Activated T-helper 1 cell treated with anti-CD3 and anti-CD28 coated beads, Interleukin-12 subunit alpha, Interleukin-12 subunit beta, Interleukin-2, Interleukin-4 antibody, amounts not matched to agents 30 ng/mL and 10 ng/mL and 1 ng/mL, durations not matched to agents 14 hours and 24 hours and 36 hours (primary cell): ENCODE measurements at places on chromosomes 2 and 18. TPM values are rescaled to one million over a fixed set of nuclear protein-coding genes. Genes with fewer than 3 reads are reported as not detected.
A peak's percentile ranks its signal among the peaks of the same experiment; 100 is the strongest.

GRCh38 chr2:100039291-100039980 lies 103.0 kb downstream of the AFF3 start:
- no peak overlapping the region for H3K27ac ChIP-seq
- H3K27me3 ChIP-seq: no peaks in the 10 kb centered on the region
- no peaks in the 10 kb centered on the region for H3K36me3 ChIP-seq
- DNase-seq: no peak
- H3K4me1 ChIP-seq: no peaks in the 10 kb centered on the region
- no peak overlapping the region for H3K4me3 ChIP-seq

DNA sequence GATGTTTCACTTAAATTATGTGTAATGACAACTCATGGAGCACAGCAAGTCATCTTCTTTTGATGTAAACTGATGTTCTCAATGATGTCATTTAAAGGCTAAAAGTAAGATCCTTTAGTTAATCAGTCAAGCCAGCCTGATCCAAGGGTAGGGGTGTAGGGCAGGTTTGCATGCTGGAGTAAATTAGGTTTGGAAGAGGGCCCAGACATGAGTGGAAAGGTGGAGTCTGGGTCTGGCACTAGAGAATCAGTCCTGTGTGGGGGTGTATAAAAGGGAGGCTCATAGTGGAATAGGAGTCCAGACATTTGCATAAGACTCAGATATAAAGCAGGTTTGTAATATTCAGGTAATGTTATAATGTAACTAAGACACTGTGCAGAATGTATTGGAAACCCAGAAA lies 88.8 kb upstream of the NYAP2 start:
- H3K4me1 ChIP-seq: no peaks in the 10 kb centered on the region
- H3K27me3 ChIP-seq: no peaks in the 10 kb centered on the region
- no peak overlapping the region for H3K4me3 ChIP-seq
- H3K27ac ChIP-seq: no peak overlapping the region
- no peak for DNase-seq
- H3K36me3 ChIP-seq: no peaks in the 10 kb centered on the region

GRCh38 chr2:27082773-27083409 lies 3.7 kb upstream of the KHK start:
- DNase-seq: no peak
- no peak overlapping the region for H3K4me3 ChIP-seq
- H3K27me3 ChIP-seq: no peaks in the 10 kb centered on the region
- H3K27ac ChIP-seq: no peak overlapping the region
- H3K4me1 ChIP-seq: peaks cover 40% of the 10 kb centered on the region

- no peak overlapping the region for H3K4me3 ChIP-seq
- H3K27ac ChIP-seq: no peak overlapping the region
- peaks cover 10% of the 10 kb centered on the region for H3K27me3 ChIP-seq
- DNase-seq: no peak
Measured at GRCh38 chr2:144624451-144624850, 104.5 kb upstream of the ZEB2 start.

DNA sequence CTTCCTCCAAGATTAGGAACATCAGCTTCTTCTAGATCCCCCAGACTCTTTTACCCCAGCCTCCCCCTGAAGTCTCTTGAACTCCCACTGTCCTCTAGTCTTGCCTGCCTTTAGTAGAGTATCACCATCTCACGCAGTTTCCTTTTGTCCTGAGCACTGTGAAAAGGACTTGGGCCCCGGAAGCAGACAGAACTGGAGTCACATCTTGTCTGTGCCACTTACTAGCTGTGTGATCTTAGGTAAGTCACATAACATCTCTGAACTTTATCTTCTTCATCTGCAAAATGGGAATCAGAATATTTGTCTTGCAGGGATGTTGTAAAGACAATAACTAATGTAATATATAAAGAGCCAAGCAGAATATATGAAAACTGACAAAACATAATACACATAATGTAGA lies 8.4 kb upstream of the TRABD2A start:
- peaks cover 69% of the 10 kb centered on the region for H3K4me1 ChIP-seq
- DNase-seq: no peak

The C2orf72 gene
- total RNA-seq: 0.15 TPM in 1 of 2 replicates, not detected in the other

DNA sequence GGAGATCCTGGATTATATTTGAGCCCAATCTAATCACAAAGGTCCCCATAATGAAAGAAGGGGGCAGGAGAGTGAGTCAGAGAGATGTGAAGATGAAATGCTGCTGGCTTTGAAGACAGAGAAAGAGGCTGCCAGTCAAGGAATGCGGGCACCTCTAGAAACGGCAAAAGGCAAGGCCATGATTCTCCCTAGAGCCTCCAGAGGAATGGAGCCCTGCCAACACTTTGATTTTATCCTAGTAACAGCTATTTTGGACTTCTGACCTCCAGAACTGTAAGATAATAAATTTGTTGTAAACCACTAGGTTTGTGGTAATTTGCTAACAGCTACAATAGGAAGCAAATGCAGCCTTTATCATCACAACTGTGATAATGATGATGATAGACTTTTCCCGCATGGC lies 32.9 kb downstream of the LBH start:
- no peaks in the 10 kb centered on the region for H3K27me3 ChIP-seq
- DNase-seq: no peak
- peak overlapping the region; percentile 68 for H3K27ac ChIP-seq
- peak overlapping the region; percentile 16 for H3K4me3 ChIP-seq
- H3K36me3 ChIP-seq: peaks cover 46% of the 10 kb centered on the region

The C2orf78 gene
- total RNA-seq: not detected in 2 replicates

- no peaks in the 10 kb centered on the region for H3K36me3 ChIP-seq
- no peak overlapping the region for H3K4me3 ChIP-seq
- H3K4me1 ChIP-seq: no peaks in the 10 kb centered on the region
- peaks cover 10% of the 10 kb centered on the region for H3K27me3 ChIP-seq
- H3K27ac ChIP-seq: no peak overlapping the region
- DNase-seq: peak; percentile 12
Measured at GRCh38 chr2:178280244-178280852, 86.0 kb downstream of the OSBPL6 start.

The RGPD5 gene
- total RNA-seq: 30.2 and 36.8 TPM in 2 replicates
